ENCODE measurements at places on chromosomes 3 and 15.

DNA sequence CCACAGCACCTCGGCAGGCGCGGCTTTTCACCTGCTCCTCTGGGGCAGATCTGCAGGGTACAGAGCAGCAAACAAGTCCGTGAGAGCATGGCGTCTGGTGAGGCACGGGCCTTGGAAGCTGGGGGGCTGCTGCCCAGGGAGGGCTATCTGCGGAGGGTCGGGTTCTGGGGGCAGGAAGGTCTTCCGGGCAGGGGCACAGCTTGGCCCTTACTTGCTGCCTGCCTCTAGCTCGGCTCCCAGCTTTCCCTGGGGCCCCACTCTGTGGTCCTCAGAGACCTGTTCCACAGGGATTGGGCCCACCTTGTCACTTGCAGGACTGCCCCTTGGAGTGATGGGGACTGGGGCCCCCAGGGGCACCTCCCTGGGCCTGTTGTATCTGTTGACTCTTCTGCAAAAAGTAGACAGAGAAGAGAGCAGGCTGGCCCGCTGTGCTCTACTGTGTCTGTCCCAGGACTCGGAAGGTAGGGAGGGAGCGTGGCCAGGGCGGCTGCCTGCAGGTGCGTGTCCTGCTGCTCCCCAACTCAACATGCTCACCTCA is 84.1 kb downstream of the TBC1D2B start:
- no peak for DNase-seq

- no peak for DNase-seq
Measured at GRCh38 chr15:42808913-42809312, 72.0 kb upstream of the CDAN1 start.

DNA sequence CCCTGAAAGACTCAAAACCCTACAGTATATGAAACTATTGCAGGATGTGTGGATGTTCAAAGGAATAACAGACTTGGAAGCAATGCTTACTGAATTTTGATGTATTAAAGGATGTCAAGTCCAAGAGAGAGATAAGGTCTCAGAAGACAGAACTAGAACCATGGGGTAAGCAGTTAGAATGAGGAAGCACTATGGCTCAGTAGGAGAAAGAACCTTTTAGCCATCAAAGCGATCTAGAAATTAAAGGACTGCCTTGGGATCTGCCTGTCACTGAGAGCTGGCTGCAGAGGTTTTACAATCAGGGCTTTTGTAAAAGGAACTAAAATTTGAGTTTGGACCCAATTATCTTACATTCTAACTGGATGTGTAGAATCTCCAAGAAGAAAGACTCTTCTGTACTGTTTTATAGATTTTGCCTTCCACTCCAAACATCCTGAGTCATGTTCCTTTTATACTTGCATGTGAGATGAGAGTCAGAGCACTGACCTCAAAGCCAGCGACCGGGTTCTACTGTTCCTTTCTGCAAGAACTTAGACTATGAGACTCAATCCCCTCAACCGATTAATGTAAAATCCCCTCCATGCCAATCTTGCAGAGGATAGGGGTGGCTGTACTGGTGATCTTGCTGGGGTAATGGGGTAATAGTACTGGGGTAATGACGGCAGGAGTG is 412.3 kb upstream of the TPRG1 start:
- DNase-seq = no peak

DNA sequence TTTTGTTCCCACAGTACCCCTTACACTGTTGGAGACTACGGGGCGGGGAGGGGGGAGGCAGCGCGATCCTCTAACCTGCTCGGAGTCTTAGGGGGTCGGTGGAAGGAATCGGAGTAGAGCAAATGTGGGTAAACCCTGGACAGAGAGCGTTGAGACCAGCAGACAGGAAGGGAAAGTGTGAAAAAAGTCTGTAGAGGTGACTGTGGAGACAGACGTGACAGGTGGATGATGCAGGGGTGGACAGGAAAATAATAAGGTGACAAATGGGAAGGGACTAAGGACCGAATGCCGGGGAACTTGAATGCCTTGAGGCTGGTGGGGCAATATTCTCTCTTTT is 424 bp downstream of the EAF2 start:
- no peak for DNase-seq

DNA sequence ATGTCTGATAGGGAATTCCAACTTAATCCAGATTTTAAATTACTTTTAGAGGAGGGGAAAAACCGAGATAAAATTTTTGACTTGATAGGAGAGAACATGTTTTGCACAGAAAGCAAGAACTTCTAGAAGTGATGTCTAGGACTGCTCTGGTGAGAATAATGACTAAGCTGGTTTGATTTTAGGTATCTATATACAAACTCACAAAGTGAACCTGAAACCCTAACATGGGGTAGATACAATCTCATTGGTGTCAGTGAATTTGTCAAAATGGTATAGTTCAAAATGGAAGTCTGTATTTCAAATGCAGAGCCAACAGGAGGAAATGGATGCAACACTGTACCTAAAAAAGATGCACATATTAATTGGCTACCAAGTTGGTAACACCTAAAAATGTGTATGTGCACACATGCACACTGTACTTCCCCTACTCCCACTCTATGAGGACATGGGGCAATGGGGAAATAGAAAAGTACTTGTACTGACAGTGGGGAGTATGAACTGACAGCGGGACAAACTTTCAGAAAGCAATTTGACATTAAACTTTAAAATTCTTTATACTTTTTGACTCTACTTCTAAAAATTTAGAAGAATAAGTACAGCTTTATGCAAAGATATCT is 53.0 kb downstream of the NR1I2 start:
- DNase-seq = no peak

DNA sequence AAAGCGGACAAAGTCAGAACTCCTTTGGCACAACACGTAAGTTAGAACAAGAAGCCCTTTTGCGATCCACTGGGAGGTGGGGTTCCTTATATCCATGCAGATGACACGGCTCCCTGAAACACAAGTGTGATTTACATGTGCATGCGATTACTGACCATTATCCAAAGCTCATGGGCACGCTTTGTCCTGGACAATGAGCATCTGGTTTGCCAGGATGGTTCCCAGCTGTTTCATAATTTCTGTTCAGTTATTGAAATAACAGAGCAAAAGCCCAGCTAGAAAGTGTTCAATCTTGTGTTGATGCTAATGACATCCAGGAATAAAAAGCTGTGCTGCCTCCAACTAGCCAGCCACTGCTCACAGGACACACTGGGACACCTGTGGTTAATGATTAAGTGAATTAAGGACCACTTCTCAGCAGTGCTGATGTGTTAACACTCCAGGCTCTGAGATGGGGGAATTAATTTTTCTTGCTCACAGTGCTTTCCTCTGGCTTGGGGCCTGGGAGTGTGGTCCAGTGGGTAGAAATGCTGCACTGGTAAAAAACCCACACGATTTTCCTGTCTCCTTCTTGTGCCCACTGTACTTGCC is 123.1 kb upstream of the SLC2A2 start:
- no peak for DNase-seq

DNA sequence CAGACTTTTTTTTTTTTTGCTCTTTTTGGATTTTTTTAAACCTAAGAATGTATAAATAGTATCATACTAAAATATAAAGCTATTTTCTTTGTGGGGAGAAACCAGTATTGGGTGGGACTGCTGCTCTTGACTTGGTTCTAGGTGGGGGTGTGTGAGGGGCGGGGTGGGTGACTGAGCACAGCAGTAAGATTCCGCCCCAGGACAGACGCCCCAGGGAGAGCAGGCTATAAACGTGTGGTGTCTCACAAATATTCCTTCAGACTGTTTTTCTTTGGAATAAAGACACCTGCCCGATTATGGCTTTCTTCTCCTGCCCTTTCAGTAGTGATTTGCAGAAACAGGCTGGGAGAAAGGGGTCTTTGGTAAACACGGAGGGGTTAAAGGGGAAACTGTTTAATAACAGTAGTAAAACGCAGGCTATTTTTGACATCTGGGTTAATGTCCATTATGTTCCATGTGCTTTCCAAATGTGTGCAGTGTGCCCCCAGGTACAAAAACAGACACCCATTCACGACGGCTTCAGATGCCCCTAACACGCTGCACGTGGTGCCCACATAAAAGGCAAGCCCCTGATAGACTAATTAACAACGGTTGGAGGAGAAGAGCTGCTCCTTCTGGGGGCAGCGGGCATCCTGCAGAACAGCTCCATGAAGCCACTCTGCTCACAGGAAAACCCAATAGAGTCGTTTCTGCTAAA is 28.6 kb upstream of the WNT5A start:
- no peak for DNase-seq

DNA sequence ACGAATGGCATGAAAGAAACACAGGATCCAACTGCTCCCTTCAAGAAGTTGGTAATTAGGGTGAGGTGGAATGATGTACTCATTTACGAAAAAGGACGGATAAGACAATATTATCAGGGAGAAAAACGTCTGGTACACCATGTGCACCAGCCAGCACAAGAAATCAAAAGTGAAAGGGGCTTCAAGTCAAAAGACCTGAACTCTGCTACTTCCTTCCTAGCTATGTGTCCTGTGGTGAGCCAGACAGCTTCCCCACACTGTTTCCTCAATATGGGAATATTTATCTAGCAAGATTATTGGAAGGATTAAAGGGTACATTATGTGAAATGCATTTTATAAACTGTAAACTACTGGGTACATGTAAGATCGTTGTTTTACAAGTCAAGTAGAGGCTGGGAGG is 33.9 kb downstream of the RAB27A start:
- DNase-seq = no peak

- DNase-seq = no peak
Measured at GRCh38 chr3:197598404-197598980, 42.7 kb upstream of the BDH1 start.

GRCh38 chr3:162492446-162493081 is 996.0 kb downstream of the OTOL1 start:
- DNase-seq = no peak

DNA sequence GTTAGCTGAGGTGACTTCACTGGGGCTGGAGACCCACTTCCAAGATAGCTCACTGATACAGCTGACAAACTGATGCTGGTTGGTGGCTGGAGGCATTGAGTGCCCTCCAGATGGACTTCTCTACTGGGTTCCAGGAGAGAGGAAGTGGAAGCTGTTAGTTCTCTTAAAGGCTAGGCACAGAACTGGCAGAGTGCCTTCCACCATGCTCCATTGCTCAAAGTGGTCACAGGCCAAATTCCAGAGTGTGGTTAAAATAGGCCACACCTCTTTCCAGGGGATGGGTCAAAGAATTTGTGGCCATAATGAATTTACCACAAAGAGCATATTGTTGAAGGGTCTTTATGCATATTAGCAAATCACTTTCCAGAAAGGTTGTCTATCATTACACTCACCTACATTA is 74.2 kb downstream of the NMD3 start:
- DNase-seq = no peak

Measured in activated naive CD4-positive, alpha-beta T cell treated with Interleukin-2 at 50 U/mL for 16 hours (primary cell).